Activated CD8-positive, alpha-beta T cell treated with anti-CD3 and anti-CD28 coated beads, Interleukin-2, amount 10 ng/mL, durations not matched to agents 7 days and 5 days (primary cell): ENCODE measurements at places on chromosomes 12 and 14. TPM values are rescaled to one million over a fixed set of nuclear protein-coding genes. Genes with fewer than 3 reads are reported as not detected.

DNA sequence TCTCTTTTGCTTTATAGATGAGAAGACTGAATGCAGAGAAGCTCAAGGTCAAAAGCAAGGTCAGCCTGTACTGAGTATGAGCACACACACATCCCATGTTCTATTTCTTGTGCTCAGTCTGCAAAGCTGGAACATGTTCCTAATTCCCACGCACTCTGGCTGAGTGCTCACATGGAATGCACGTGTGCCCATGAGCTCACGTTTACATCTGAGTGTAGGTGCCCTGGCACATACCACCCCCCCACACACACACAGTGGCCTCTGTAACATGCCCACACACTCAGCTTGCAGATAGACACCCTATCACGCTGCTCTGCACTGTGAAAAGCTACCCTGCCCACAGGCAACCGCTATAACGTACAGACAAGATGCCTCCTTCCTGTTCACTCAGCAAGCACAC lies 700.1 kb downstream of the MED13L start:
- no peaks in the 10 kb centered on the region for H3K4me1 ChIP-seq
- H3K36me3 ChIP-seq = no peaks in the 10 kb centered on the region
- no peak overlapping the region for H3K27ac ChIP-seq
- H3K4me3 ChIP-seq = no peak overlapping the region
- H3K27me3 ChIP-seq = no peaks in the 10 kb centered on the region

DNAH10 gene
- total RNA-seq = 0.18 TPM

GRCh38 chr12:49111206-49111605 lies 559 bp upstream of the LMBR1L start:
- H3K4me3 ChIP-seq = peak overlapping the region; percentile 97
- H3K36me3 ChIP-seq = peaks cover 8% of the 10 kb centered on the region
- peak overlapping the region; percentile 79 for H3K27ac ChIP-seq
- H3K4me1 ChIP-seq = peaks cover 28% of the 10 kb centered on the region
- H3K27me3 ChIP-seq = no peaks in the 10 kb centered on the region

- H3K36me3 ChIP-seq = peaks cover 60% of the 10 kb centered on the region
- H3K4me1 ChIP-seq = no peaks in the 10 kb centered on the region
- no peak for DNase-seq
Observed at GRCh38 chr12:77031745-77032144, 33.6 kb downstream of the E2F7 start.

VCPKMT gene
- 13.0 TPM for total RNA-seq

GRCh38 chr12:116677202-116677661 lies 60.6 kb downstream of the SPRING1 start:
- peaks cover 35% of the 10 kb centered on the region for H3K4me1 ChIP-seq
- no peak for DNase-seq
- H3K27ac ChIP-seq = no peak overlapping the region
- H3K4me3 ChIP-seq = no peak overlapping the region
- no peaks in the 10 kb centered on the region for H3K36me3 ChIP-seq

- H3K36me3 ChIP-seq = no peaks in the 10 kb centered on the region
- no peak overlapping the region for H3K4me3 ChIP-seq
- H3K27me3 ChIP-seq = peaks cover 7% of the 10 kb centered on the region
Observed at GRCh38 chr12:47751561-47751960, 7.1 kb downstream of the RAPGEF3 start.

DNA sequence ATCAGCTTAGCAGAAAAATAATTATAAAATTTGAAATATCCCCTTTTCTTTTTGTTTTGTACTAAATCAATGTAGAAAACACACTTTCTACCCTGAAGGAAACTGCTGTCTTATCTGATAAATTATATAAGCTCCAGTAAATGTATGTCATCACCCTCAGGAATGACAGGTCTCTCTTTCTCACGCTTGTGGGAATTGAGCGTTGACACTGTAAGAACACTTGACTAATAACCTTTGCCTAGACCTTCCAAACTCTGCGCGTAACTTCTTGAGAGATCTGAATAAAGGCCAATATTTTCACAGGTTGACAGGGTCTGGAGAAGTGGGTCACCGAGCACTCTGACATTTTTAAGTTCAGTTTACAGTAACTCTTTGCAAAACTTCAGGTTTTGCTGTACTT lies 138.5 kb downstream of the BCAT1 start:
- H3K27me3 ChIP-seq = no peaks in the 10 kb centered on the region
- DNase-seq = no peak
- no peak overlapping the region for H3K27ac ChIP-seq
- H3K4me1 ChIP-seq = peaks cover 16% of the 10 kb centered on the region
- H3K36me3 ChIP-seq = peaks cover 9% of the 10 kb centered on the region
- H3K4me3 ChIP-seq = no peak overlapping the region

HOXC12 gene
- not detected for total RNA-seq
